Activated CD4-positive, CD25-positive, alpha-beta regulatory T cell treated with anti-CD3 and anti-CD28 coated beads, Interleukin-2, amount 50 U/mL, for 72 hours (primary cell): ENCODE measurements at places on chromosomes 5 and 9.
A peak's percentile ranks its signal among the peaks of the same experiment; 100 is the strongest.

DNA sequence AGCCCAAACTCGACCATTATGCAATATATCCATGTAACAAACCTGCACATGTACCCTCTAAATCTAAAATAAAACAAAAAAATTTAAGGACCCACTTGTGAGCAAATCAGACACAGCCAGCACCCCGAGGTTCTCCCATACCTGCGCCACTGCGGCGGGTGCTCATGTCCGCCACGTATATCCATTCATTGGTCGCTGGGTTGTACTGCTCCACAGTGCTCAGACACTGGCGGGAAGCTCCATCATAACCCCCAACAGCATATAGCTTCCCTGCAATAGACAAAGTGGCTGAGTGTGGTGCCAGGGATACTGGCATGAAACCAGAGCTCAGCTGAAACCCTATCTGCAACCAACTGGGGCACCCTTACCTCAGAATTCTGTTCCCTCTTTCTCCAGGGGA lies 102.0 kb downstream of the KLHL3 start:
- DNase-seq, result no peak

DNA sequence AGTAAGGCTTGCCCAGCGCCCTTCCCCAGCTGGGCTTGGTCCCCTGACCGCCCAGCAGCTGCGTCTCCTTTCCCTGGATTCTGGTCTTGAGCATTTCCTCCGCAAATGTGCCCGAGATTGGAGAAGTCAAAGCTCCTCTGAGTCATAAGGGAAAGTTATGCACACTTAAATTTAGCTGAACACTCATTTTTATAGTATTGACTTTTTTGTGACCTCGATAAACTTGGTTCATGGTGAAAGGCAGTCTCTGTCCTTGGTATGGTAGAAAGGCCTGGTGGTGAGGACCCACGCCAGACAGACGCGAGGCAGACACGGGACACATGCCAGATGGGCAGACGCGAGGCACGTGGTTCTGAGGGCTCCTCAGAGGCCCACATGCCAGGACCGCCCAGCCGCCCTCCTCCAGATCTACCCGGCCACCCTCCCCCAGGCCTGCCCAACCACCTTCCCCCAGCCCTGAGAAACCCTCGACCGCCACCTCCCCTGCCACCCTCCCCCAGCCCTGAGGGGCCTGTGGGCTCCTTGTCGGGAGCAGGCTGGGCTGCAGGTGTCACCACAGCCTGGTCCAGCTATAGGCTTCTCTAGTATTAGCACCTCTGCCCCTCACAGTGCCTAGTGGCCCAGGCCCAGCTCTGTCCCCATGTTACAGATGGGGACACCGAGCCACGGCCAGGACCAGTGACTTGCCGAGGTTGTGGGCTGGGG lies 60.9 kb upstream of the CACNA1B start:
- no peak for DNase-seq

- DNase-seq, result no peak
These were observed 111.8 kb downstream of the CARTPT start for GRCh38 chr5:71830681-71831539.

GRCh38 chr5:14225173-14225834 lies 82.2 kb downstream of the TRIO start:
- DNase-seq, result no peak

GRCh38 chr9:286071-286740 lies 71.5 kb downstream of the DOCK8 start:
- DNase-seq, result no peak

GRCh38 chr9:71734950-71735349 lies 33.4 kb downstream of the CEMIP2 start:
- DNase-seq, result no peak

DNA sequence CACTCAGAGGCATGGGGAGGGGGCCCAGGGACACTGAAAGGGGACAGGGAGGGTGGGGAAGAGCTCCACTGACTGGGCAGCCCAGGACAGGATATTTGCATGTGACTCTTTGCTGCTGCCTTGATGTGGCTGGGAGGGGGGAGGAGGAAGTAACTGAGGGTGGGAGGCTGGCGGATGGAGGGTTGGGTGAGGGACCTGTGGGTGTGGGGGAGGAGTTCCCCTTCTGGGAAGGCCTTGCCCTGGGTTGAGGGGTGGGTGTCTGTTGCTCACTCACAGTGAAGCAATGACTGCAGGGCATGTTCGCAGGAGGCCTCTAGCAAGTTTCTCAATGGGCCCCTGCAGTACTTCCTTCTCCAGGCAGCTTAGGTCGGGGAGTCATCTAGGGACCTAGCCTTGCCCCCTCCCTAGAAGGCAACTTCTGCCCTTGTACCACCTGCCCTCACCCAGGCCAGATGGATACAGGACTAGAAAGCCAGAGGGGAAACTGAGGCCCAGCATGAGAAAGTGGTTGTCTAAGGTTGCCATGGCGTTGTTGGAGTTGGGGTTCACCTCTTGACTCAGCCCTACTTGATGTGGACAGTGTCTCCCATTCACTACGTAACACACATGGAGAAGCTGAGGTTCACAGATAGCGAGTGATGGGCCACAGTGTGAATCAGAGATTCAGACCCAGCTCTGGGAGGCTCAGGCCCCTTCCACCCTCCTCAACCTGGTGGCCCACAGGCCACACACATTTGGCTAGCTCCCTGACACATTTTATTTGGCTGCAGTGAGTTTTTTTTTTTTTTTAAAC lies 3.0 kb downstream of the GRK6 start:
- peak; percentile 77 for DNase-seq

DNA sequence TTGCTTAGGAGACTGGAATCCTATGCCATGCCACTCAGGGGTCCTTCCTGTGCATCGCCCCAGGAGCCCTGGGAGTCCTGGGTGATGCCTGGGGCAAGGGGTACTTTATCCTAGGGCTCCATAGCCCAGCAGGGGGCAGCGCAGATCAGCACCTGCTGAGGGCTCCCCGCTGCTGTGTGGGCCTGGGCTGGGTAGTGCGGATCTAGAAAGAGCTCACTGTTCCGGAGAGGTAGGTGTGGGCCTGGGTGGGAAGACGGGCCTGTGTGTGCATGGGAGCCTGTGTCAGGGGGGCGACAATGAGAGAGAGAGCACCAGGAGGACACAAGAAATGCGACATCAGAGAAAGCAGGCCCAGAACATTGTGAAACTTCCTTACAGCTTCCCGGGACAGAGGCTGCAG lies 11.4 kb upstream of the DAB2IP start:
- DNase-seq, result peak; percentile 42

GRCh38 chr9:34992376-34992951 lies 2.9 kb downstream of the DNAJB5 start:
- DNase-seq, result no peak

DNA sequence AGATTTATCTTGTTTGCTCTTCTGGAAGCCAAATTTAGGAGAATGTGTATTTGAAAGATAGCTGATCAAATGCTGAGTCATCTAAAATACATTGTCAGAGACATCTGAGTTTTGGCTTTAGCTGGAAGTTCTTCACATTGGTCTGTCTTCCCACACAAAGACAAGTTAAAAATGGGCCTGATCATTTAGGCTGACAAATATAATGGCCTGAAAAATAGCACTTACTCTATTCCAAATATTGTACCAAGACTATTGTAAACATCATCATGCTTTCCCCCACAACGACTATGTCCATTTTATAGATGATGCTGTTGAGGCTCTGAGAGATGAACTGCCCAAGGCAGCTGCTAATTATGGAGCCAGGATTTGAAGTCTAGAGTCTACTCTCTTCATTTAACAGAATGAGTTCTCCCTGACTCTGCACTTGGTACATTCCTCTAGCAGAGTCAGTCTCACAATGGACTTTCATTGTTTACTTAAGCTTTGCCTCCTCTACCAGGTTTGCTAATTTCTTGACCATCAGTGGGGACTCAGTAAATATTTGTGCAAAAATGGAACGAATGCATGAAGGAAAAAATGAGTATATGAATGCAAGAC lies 619.4 kb upstream of the KLF4 start:
- DNase-seq, result no peak

DNA sequence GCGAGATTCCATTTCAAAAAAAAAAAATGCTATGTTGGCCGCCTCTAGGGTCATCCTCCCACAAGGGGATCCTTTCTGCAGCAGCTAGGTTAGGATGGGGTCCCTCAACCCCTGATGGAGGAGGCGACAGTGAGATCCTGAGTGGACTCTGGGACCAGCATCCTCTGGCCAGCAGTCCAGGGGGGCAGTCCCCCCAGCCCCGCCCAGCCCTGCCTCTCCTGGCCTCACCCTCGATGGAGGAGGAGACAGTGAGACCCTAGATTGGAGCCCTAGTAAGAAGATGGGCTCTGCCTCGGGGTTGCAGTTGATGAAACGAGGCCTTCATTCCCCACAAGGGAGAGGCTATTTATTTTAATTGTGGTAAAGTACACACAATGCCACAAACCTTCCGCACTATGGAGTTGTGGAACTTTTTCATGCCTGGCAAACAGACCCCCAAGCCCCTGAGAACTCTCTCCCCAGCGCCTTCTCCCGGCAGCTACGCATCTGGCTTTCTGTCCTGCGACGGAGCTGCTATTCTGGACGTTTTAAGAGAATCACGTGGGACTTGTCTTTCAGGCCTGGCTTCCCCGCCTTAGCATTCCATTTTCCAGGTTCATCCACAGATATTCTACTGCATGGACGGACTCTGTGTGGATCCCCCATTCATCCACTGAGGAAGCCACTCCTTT lies 15.8 kb downstream of the VAV2 start:
- DNase-seq, result no peak

DNA sequence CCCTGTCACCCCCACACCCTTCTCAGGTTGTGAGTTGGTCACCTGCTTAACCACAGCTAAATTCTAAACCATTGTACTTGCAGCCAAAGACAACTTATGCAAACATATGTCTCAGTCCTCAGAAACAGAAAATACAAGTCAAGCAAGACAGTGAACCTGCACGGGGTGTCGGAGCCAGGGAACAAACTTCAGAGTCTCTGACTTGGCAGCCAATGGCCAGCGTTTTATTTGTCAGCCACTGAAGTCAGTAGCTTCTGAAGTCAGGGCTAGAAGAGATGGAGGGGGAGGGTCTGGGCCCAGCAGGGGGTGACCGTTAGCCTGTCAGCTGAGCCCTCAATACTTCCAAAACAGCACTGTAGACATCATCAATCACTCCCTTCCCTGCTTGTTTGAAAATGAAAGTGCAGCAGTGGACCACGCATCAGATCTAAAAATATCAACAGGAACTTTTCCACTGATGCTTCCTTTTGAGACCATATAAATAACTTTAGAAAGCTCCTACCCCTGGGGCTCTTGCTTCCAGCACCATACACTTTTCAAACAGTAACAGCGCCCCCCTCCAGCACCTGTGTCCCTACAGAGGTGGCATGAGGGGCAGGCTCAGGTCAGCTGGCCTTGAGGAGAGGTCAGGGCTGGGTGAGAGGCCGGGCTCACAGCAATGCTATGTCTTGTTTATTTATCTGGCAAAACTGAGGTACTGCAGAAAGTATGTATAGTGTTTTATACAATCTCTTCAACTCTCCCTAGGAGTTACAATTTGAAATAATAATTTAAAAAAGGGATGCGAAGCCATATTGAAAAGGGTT lies 142.5 kb downstream of the ACER2 start:
- DNase-seq, result no peak

DNA sequence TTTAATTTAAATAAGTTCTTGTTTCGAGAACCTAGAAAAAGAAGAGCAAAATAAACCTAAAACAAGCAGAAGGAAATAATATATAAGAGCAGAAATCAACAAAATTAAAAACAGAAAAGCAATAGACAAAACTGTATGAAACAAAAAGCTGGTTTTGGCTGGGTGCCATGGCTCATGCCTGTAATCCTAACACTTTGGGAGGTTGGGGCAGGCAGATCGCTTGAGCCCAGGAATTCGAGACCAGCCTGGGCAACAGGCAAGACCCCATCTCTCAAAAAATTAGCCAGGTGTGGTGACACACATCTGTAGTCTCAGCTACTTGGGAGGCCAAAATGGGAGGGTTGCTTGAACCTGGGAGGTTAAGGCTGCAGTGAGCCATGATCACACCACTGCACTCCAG lies 59.2 kb upstream of the OTP start:
- no peak for DNase-seq

- no peak for DNase-seq
These were observed 43.3 kb downstream of the VAV2 start for GRCh38 chr9:133948561-133949485.

DNA sequence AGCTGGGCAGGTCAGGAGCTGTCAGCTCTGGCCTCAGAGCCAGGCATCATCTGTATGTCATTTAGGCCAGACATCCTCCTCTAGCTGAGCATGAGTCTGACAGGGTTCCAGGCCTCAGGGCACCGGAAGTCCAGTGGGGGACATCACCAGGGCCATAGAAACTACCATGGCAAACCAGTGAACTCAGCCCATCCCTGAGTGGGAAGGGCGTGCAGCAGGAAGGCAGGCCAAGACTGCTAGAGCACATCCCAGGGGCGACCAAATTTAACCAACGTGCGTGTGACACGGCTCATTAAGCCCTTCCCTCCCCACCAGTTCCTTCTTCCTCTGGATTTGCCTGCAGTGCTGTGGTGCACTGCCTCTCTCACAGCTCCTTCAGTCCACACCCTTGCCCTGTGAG lies 75.9 kb downstream of the COL27A1 start:
- DNase-seq, result no peak

DNA sequence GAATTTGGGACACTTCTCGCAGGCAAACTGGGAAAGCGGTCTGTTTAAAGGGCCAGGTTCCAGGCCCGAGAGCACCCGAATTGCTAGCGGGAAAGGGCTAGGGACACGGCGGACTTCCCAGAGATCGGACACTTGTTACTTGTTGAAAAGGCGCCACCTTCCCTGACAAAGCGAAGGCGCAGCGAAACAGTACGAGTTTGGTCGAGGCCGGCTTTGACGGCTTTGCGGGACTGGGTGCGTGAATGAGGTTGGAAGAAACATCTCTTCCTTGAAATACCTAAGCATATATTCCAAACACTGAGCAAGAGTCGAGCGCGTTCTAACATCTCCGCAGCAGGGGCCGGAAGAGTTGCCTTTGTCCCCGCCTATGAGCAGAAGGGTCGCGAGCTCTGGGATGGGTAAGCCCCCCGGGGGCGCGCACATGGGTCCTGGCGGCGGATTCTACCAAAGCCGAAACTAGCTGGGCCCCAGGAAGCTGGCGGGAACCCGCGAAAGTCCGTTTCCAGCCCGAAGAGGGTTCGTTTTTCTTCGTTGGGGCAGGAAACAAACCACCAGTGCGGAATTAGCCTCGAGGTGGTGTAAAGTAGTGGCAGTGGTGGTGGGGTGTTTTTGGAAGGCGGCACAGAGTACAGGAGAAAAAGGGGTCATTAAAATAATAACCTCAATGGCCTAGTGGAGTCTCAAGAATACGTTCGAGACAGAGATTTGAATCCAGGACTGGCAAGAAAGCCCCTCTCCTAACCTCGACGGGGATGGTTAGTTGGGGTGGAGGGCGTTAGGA lies 1.5 kb downstream of the GDNF start:
- DNase-seq, result no peak

DNA sequence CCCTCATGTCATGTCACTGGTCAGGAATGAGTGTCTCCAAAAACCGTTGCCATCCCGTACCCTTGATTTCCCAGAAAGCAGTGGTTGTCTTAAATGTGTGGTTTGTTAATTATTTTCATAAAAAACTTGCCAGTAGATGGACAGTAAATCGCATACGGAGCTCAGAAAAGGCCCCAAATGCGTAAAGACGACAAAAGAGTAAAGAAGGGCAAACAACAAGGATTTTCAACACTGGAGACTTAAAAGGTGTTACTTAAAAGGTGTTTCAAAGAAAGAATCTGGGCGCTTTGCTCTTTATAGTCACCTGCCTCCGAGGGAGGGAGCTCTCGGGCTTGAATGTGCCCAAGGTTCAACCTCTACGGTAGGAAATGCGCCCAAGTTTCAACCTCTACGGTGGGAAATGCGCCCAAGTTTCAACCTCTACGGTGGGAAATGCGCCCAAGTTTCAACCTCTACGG lies 734 bp downstream of the KIF27 start:
- DNase-seq, result no peak

GRCh38 chr5:142481410-142481809 lies 156.6 kb upstream of the SPRY4 start:
- DNase-seq, result no peak
